ENCODE measurements at places on chromosomes 7 and 10.
A peak's percentile ranks its signal among the peaks of the same experiment; 100 is the strongest.

DNA sequence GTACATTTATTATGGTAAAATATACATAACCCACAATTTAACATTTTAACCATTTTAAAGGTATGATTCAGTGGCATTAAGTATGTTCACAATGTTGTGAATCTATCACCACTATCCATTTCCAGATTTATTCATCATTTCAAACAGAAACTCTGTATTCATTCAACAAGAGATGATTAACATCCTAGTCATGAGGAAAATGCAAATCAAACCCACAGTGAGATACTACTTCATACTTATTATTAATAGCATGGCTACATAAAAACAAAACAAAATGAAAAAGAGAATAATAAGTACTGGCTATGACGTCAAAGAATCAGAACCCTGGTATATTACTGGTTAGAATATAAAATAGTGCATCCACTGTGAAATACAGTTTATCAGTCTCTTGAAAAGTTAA lies 386.6 kb upstream of the POM121L12 start:
- no peak for DNase-seq

DNA sequence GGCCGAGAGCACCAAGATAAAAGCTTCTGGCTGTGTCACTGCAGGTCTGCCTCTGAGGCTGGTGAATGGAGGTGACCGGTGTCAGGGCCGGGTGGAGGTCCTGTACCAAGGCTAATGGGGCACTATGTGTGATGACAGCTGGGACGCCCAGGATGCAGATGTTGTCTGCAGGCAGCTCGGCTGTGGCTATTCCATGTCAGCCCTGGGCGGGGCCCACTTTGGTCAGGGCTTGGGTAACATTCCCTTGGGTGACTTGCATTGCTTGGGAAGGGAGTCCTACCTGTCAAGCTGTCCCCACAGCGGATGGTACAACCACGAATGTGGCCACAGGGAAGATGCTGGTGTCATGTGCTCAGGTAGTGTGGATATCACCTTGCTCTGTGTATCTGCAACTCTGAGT lies 8.0 kb downstream of the DMBT1 start:
- no peak for DNase-seq

- DNase-seq: no peak
Measured at GRCh38 chr7:40777730-40778312, 643.0 kb downstream of the SUGCT start.

GRCh38 chr10:21011433-21012018 lies 114.4 kb upstream of the NEBL start:
- DNase-seq: no peak

GRCh38 chr7:84663224-84663623 lies 468.6 kb upstream of the SEMA3A start:
- no peak for DNase-seq

GRCh38 chr10:28393956-28394568 lies 91.2 kb upstream of the MPP7 start:
- peak; percentile 47 for DNase-seq

DNA sequence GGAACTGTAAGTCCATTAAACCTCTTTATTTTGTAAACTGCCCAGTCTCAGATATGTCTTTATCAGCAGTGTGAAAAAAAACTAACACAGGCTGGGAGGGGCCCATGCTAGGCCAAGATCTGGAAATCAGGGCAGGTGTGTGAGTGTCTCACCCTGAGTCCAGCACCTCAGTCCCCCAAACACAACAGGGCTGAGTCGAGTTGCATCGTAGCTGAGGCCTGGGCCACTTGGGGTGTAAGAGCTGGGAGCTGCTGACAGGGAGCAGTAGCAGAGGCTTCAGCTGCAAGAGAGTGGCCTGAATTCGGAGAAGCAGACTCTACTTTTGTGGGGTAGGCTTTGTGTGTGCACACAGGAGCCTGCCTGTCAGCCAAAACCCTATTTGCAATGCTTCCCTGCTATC lies 553.1 kb downstream of the PTPRN2 start:
- DNase-seq: no peak

GRCh38 chr10:131874991-131875451 lies 25.8 kb upstream of the PPP2R2D start:
- DNase-seq: peak; percentile 37

GRCh38 chr10:28561531-28561930 lies 28.6 kb downstream of the WAC start:
- no peak for DNase-seq

DNA sequence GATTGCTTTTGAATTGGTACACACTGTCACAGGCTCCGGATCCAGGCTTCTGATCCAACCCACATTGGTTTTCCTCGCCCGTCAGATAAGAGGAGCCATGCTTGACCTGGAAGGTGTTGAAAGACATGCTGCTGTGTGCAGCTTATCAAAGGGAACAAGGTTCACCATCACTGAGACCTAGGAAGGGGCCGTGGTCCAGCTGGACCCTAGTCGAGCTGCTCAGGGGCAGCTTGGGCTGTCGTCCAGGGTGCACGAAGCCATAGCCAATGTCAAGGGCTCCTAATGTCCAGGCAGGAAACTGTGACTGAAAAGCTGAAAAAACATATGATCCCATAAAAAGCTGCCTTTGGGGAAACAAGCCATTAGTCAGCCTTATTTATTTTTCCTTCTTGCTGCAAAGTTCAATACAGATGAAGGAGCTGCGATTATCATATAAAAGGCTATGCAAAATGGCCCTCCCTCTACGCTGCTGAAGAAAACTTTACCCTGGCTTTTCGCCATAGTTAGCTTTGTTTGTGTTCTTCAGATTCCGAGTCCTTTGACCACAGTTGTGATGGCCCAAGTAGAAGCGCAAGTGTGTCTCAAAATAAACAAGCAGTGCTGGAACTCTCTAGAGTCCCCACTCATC lies 118.0 kb downstream of the CREB5 start:
- DNase-seq: no peak

GRCh38 chr10:75694269-75694668 lies 262.8 kb downstream of the LRMDA start:
- DNase-seq: no peak

DNA sequence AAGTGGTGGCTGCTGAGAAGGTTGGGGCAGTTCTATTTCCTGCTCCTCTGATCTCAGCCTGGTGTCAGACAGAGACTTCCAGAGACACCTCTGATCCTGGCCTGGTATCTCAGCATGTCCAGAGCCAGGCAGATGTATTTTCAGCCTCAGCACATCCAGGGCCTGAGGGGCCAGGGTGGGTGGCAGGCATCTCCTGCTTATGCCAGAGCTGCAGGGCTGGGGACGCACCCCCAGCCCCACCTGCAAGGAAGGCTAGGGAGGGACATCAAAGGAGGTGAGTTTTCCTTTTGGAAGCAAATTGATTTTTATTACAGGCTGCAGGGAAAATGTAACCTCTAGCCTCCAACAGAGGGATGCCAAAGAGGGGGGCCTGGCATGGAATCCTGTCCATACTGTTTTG lies 36.7 kb downstream of the CFAP46 start:
- DNase-seq: no peak

- no peak for DNase-seq
Measured at GRCh38 chr10:110422548-110422947, 75.2 kb upstream of the DUSP5 start.

DNA sequence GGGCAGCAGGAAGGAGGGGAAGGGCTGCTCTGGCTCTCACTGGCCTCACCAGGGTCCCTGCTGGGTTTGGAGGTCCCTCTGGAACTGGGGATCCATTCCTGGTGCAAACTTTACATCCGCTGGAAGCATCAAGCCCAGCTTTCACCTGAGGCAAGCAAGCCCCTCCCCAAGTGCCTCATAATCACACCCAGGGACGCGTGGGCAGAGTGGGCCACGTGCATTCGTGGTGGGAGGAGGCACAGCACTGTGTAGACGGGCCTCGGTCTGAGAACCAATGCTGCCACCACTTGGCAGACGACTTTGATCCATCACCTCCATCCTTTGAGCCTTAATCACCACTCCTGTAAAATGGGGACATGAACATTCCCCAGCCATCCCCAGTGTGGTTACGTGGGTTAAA lies 74.1 kb downstream of the VWA2 start:
- DNase-seq: no peak

DNA sequence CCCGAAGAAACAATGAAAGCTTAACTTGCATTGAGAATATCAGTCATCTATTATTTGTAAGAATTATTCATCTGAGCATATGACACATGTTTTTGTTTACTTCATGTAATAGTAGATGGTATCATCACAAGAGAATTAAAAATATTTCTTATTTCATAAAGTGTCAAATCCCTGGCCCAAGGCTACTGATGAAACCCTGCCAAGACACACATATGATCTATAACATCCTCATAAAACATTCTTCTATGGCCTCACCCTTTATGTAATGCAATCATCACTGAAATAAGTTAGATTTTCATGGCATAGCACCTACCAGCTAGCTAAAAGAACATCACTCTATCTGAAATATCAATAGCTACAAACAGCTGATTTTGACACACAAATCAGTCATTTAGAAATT lies 385.6 kb upstream of the PHF14 start:
- no peak for DNase-seq

DNA sequence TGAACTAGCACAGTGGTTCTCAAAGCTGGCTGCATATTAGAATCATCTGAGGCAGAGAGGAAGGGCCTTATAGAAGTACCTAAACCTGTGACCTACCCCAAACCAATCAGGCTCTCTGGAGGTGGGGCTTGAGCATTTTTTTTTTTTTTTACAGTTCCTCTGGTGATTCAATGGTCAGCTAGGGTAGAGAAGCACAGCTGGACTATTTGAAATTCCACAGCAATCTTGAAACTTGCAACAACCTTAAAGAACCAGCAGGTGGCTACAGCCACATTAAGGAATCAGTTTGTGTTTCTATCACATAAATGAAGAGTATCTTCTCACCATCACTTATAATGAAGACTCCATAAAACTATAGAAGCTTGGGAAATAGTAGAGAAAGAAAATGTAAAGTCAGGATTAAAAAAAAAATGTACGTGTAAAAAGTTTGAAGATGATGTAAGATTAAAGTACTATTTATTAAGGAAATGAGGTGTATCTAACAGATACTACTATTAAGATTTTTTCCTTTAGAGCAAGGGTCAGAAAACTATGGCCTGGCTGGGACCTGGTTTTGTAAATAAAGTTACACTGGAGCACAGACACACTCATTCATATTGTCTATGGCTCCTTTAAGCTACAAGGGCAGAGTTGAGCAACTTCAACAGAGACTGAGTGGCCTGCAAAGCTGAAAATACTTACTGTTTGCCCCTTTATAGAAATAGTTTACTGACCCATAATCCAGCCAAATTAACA lies 3.8 kb downstream of the RTKN2 start:
- no peak for DNase-seq

DNA sequence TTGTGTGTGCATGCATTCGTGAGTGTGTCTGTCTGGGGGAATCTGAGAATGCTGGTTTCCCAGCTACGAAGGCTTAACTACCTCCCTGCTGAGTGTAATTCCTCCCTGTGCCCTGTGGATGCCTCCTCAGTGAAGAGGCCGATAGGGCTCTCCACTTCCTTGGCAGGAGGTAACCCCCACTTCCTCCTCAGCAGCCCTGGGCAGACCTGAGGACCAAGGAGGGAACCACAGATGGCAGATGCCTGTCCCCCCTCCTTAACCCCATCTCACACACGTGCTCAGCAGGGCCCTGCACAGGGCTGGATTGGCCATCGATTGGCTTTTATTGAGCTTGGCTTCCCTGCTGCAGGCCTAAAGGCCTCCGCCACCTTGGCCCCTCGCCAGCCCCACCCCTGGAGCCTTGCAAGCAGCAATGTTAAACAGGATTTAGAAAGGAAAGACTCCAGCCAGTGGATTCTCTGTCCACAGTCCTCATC lies 45.6 kb upstream of the LRRC4 start:
- DNase-seq: no peak

- no peak for DNase-seq
Measured at GRCh38 chr10:8133146-8133545, 78.7 kb downstream of the GATA3 start.

GRCh38 chr10:60942788-60943315 lies 1.1 kb downstream of the RHOBTB1 start:
- no peak for DNase-seq

DNA sequence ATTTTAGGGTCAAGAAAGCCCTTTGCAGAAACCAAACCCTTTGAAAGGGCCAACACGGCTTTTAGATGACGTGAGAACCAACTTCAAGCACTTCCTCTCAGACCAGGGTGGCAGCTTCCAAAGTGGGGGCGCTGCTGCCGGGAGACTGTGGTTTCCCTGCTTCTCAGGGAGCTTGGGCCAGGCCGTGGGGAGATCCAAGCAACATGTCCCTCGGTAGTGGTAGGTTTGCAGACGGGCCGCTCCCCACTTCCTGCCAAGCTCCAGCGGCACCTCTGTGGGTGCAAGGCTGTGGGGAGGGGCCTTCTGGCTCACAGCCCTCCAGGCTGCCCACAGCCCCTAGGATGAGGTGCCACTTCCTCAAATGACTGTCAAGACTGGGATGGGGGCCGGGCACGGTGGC lies 132.4 kb downstream of the FAM53B start:
- DNase-seq: no peak

DNA sequence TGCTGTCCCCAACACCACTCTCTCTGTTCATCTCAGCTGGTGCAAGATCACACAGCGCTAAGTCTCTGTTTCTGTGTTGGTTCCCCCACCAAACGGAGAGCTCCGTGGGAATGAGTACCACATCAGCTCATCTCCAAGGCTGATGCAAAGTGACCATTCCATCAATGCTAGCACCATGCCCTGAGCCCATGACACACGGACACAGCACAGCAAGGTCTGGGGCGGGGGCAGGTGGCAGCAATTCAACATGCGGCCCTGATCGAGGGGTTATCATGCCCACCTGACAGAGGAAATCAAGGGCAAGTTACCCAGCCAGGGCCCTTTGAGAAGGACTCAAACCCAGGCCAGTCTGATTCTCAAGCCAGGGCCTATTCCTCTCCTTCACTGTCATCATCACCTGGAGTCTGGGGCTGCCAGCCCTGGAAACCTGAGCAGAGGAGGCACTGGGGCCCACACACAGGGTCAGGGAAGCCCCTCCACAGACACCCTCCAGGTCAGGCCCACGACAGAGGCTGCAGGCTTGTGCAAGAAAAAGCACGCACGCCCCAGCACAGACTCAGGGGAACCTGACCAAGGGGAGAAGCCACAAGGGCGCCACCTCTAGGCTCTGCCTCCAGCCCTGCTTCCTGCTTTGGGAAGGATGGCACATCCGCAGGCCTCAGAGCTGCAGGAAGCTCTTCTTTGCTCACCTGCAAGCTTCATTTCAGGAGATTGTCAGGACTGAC lies 74.8 kb downstream of the GRID1 start:
- no peak for DNase-seq

DNA sequence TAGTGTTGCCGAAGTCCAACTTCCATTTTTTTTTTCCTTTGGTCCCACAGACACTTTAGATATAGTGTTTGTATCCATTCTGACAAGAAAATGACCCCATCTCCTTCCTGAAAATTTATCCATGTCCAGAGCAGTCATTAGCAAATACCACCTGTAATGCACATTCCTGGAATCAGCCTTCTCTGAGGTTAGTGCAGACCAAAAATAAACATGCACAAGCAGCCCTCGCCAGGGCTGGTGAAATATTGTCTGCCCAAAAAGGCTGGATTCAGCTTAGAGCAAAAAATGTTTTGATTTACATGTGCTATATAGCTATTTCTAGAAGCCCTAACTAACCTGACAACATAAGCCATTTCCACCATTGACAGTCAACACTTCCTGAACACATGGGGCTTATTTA lies 145.7 kb downstream of the TAX1BP1 start:
- DNase-seq: no peak

GRCh38 chr7:20268824-20269223 lies 51.6 kb upstream of the MACC1 start:
- no peak for DNase-seq

All from activated T-cell treated with anti-CD3 and anti-CD28 coated beads for 4 hours (primary cell).